ENCODE measurements at places on chromosomes 11 and 22. TPM values are rescaled to one million over a fixed set of nuclear protein-coding genes. Genes with fewer than 3 reads are reported as not detected.

The MUC2 gene
- total RNA-seq: not detected

The MS4A3 gene
- total RNA-seq: not detected

The SREBF2 gene
- total RNA-seq: 145 TPM

The NFRKB gene
- total RNA-seq: 56.3 TPM

The OTOG gene
- 0.34 TPM for total RNA-seq

The DBX1 gene
- total RNA-seq: 5.3 TPM

The ACRV1 gene
- total RNA-seq: 0.47 TPM

The KDM4E gene
- not detected for total RNA-seq

The CCDC73 gene
- total RNA-seq: not detected
